Immature natural killer cell (primary cell): ENCODE measurements at places on chromosomes 5 and 9.
A peak's percentile ranks its signal among the peaks of the same experiment; 100 is the strongest.

GRCh38 chr5:53560028-53560427, 411 bp upstream of the NDUFS4 start:
- no peak for DNase-seq

DNA sequence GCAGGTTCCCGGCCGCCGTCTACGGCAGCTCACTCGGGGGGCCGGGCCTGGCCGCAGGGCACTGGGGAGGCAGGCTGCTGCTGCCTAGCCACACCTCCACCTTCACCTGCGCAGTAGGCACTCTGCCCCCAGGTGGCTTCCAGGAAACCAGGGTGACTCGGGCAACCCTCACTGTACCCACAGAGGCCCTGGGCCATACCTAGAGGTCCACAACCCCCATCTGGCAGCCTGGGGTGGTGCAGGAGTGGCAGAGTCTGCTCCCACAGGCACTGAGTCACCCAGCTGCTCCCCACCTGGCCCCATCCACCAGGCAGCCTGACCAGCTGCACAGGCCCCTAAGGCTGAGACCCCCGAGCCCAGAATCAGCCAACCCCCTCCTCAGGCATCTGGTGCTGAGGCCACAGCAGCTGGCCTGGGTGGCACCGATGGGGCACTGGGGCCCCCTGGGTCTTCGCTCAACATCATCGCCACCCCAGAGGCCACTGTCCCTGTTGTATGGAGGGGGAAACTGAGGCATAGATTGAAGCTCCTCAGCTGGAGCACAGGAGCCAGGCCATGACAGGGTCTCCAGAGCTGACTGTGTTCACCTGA, 70.2 kb downstream of the KCNT1 start:
- no peak for DNase-seq

GRCh38 chr5:14153932-14154731, 11.0 kb downstream of the TRIO start:
- DNase-seq: no peak

GRCh38 chr9:75869236-75869635, 21.2 kb upstream of the PCSK5 start:
- DNase-seq: no peak

- no peak for DNase-seq
Measured at GRCh38 chr9:87642330-87643106, 83.4 kb upstream of the CTSL start.

- DNase-seq: no peak
Measured at GRCh38 chr5:145913701-145914100, 22.7 kb upstream of the SH3RF2 start.

- DNase-seq: peak; percentile 38
Measured at GRCh38 chr5:177434437-177434836, 8.0 kb downstream of the GRK6 start.

DNA sequence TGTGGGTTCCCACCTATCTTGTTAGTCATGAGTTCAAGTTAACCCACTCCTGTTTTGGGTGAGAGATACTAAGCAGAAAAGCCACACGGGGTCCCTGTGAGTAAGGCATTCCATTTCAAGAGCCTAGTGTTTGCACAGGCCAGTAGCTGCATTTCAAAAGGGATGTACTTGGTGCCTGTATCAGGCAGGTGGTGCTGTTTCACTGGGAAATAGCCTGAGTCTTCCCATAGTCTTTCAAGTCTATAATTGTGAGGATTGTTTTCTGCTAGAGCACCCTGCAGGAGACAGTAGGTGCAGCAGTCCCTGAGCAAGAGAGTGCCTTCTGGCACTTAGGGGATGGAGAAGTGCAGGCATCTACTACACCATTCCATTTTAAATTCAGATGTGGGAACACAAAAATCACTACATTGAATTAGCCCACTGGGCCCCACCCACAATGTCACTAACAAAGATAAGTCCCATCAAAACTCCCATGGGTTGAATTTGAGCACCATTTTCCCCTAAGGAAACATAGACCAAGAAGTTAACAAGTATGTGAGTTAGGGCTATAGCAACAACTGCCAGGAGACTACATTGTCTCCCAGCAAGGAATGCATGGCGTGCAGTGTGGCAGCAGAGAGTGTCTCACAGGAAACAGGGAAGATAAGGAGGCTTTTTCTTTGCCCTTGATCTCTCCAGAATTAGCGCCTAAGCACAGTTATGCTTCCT, 263.2 kb downstream of the COX7C start:
- DNase-seq: peak; percentile 20

DNA sequence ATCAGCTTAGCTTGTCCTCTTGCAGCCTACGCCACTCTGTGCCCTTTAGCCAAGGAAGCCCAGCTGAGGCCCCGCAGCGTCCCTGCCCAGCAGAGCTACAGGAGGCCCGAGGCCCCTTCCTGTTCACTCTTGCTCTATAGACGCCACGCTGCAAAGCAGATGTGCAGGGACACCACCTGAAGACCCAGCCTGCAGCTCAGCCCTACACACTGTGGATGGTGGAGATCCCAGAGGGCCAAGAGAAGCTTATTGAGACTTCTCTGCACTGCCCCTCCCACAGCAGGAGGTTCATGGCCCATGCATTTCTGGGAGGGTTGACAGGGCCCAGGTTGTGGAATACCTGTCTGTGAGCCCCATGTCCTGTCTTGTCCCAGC, 33.6 kb downstream of the IRF1 start:
- DNase-seq: no peak

GRCh38 chr5:31470608-31471007, 61.3 kb downstream of the DROSHA start:
- DNase-seq: no peak

DNA sequence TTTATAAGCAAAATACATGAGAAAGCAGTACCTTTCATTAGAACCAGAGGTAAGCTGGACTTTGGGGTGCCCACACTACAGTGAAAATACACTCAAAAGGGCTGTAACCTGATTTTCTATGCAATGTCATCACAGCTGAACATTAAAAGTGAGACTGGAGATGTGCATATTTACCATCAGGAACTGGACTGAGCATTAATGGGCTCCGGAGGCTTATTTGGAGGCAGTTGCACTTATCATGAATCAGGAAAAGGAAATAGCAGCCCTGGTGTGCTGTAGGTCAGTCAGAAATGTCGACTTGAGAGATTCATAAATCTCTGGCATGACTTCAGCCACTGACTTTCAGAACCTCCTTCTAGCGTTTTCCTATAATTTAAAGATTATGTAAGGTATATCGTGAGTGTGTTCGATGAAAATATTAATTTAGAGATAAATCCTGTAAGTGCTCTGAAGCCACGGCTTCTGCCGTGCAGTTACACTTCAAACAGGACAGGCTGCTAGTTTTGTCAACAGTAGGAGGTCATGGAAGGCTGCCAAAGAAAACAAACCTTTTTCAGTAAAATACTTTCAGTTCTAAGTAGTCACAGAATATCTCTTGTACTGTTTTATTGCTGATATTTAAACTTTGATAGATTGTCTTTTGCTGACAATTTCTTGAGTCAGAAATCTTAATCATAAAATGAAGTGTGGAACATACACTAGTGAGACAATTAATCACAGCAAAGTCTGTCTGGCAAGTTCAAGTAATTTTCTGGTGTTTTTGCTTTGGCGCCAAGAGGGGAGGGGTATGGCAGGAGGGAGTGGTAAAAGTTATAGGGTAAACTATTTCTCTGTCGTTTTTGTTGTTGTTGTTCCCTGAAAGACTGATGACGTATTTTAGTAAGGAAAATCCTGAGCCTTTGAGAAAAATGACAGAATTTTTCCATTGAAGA, 939.7 kb downstream of the NR2F1-AS1 start:
- no peak for DNase-seq

DNA sequence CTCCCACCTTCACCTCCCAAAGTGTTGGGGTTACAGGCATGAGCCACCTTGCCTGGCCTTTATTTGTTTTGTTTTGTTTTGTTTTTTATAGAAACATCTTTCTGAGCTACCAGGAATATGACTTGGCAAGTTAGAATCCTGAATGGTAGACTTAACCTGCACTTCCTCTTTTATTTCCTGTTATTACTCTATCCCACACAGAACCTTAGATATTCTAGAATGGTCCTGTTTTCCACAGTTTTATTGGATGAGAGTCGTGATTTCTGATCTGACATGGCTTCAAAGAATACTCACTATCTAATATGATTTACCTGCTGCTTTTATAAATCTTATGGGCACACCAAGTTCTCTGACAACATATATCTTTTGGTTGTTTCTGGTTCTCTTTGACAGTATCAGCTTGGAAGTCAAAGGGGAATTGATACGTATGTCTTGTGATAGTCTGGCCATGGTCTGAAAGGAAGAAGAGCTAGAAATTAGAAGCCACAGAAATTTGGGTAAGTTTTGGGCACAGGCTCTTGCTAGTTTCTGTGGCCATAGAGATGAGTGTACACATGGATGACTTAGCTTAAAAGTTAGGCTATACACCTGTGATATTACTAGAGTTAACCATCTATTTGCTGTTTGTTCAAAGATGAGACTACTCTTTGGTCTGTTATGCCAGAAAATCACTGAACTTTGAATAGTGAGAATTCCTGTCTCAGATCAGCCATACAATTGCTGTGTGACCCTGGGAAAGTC, 4.7 kb upstream of the PANK3 start:
- no peak for DNase-seq

DNA sequence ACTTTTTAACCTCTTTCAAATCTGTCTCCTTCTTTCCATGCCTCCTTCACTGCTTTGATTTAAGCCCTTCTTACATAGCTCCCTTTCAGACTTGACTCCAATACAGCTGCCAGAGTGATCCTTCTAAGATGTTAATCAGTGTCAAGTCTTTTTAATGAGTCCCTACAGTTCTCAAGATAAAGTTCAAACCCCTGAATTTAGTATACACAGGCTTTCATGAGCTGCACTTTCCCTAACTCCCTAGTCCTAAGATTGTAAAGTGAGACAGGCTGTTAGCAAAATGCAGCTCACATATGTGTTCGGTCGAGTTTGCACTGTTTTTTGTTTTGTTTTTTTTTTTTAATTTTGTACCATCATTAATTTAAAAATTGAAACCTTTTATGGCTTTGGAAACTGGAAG, 190.4 kb upstream of the VCAN start:
- no peak for DNase-seq

GRCh38 chr5:14662721-14663260, 1.7 kb upstream of the OTULIN start:
- no peak for DNase-seq
